ENCODE measurements at places on chromosomes 6 and 20.

DNA sequence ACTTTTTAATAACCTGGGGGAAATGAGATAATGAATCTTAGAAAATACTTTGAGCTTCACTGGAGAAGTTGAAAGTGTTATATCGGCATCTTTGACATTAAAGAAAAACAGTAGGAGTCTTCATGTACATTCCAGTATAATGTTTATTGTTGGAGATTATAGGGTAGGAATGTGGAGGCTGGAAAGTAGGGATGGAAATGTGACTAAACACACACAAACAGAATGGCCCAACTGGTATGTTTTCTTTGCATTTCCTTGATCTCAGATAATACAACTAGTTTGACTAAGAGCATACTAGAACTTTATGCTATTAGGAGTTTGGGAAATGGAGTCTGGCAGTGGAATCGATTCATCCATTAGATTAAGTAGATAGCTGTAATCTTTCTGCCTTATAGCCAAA, 10.1 kb upstream of the BAG2 start:
- DNase-seq: no peak

DNA sequence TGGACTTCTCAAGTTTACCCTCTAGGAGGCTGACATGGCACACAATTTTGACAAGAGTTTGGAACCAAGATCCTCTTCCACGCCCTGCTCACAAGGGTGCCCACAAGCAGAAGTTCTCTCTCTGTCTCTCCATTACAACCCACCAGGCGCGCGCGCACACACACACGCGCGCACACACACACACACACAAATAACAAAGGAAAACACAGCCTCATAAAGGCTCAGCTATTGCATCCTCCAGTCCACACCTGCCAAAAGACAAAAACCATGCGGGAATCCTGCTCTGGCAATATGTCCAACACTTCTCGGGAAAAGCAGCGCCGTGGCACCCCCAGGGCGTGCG, 870 bp downstream of the PAK5 start:
- DNase-seq: no peak

- DNase-seq: no peak
These were observed 122.9 kb upstream of the AFDN start for GRCh38 chr6:167703781-167704180.

DNA sequence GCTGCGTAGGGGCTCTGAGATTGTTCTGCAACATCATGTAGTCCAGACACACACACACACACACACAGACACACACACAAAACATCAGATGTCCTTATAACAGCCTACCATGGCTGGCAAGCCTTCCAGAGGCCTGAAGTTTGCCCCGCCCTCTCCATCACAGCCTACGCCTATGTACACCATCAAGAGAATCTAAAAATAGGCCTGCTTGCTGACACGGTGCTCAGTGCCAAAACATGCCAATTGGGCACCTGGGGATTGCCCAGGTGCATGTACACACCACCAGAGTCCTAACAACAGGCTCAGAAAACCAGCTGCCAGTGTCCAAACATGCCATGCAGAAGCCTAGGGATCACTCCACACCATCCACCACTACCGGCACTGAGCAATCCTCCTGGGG, 391.7 kb upstream of the SPTLC3 start:
- DNase-seq: no peak

DNA sequence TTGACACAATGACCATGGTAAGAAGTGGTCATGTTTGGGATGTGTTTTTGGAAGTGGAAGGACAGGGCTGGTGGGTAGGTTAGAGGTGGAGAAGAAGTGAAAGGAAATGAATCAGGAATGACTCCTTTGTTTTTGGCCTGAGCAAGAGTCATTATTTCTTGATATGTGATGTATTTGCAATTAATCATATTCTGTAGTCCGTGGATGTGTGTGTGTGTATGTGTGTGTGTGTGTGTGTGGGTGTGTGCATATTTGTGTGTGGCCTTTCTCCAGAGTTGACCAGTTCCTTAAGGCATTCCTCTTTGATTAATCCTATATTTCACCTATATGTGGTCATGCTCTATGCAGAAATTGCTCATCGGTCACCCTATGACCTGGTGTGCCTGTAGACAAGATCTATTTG, 130.7 kb downstream of the UTRN start:
- DNase-seq: no peak

GRCh38 chr6:113104951-113105350, 752.2 kb upstream of the MARCKS start:
- DNase-seq: no peak

GRCh38 chr6:146301764-146302163, 241.9 kb upstream of the RAB32 start:
- DNase-seq: no peak

- DNase-seq: no peak
These were observed 48.5 kb downstream of the FHL5 start for GRCh38 chr6:96611342-96611991.

GRCh38 chr20:23117738-23118137, 31.6 kb upstream of the CD93 start:
- no peak for DNase-seq

DNA sequence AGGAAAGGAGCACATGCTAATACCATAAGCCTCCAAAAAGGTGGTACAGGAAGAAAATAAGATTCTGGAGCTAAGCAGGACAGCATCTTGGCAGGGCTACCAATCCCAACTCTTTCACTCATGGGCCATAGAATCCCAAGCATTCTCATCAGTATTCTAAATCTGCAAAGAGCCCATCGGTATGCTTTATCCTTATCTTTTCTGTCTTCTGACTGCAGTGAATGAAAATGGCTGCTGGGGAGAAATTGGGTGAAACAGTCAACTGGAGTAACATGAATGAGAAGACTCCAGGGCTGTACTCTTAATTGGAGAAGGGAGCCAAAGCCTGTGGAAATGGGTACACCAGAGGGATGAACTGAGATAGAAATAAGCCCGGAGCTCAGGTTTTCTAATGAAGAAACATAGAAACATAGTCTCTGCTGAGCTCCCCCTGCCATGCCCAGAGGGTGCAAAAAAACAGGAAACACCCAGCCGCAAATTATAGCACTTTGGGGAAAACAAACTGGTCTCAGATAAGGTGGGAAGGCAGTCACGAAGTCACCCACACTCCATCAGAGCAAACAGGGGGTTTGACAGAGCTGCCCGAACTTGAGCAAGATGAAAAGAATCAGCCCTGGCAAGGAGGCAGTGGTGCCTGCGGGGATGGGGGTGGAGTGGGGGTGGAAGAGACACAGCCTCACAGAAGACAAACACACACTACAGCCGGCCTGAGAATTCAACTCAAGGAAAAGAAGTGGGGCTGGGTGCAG, 35.4 kb upstream of the E2F3 start:
- DNase-seq: peak; percentile 81

DNA sequence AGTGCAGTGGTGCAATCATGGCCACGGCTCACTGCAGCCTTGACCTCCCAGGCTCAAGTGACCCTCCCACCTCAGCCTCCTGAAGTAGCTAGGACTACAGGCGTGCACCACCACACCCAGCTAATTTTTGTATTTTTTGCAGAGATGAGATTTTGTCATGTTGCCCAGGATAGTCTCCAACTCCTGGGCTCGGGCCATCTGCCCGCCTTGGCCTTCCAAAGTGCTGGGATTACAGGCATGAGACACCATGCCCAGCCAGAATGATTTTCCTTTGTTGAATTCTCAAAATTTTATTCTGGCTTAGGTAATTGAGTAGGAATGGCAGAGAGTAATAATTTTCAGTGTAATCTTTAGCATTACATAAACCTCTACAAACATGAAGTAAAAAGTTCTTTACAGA, 37.1 kb downstream of the SLC16A10 start:
- DNase-seq: no peak

- DNase-seq: no peak
These were observed 11.3 kb downstream of the TXNDC5 start for GRCh38 chr6:7899101-7899888.

GRCh38 chr20:48945840-48946514, 24.5 kb downstream of the ARFGEF2 start:
- no peak for DNase-seq

- DNase-seq: no peak
These were observed 53.4 kb upstream of the RNF24 start for GRCh38 chr20:4068708-4069107.

DNA sequence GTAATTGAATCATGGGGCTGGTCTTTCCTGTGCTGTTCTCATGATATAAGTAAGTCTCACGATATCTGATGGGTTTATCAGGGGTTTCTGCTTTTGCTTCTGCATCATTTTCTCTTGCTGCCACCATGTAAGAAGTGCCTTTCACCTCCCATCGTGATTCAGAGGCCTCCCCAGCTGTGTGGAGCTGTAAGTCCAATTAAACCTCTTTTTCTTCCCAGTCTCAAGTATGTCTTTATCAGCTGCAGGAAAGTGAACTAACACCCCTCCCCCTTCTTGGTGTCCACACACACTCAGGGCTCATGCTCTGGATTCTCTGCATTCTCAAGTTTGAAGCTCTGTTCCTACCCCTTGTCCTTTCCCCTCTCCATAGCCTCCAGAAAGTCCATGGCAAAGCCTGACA, 107.1 kb downstream of the THBS2 start:
- DNase-seq: no peak

DNA sequence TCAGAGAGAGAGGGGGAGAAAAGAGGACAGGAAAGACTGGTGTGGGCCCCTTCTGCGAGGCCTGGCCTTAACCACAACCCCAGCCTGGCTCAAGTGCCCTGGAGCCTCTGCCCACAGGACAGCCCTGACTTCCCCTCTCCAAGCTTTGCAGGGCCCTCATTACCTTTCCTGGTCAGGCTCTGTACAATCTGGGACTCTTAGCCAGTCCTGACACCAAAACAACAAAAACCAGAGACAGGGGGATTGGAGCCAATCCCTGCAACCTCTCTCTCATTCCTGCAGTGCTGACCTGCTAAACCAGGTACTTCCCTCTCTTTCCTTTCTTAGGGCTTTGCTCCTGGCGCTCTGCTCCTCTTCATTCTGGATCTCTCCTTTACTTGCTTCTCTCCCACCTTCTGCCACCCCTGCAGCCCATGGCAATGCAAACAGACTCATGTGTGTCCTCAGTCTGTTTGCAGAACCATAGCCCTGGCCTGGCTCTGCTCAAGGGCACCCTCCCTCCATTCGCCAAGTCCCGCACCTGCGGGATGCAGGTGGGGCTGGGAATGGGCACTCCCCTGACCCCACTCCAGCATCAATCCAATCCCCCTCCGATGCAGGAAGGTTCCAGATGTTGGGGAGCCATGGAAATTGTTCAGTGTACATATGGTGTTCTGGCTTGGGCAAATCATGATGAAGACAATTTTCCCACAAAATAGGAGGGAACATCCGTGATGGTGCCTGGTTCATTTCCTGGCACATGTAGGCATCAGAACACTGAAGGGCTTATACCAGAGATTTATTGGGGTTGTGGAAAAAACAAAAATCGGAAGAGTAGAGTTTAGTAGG, 38.1 kb downstream of the RPP40 start:
- no peak for DNase-seq

- DNase-seq: no peak
These were observed 7.9 kb upstream of the SLC2A10 start for GRCh38 chr20:46701556-46701955.

DNA sequence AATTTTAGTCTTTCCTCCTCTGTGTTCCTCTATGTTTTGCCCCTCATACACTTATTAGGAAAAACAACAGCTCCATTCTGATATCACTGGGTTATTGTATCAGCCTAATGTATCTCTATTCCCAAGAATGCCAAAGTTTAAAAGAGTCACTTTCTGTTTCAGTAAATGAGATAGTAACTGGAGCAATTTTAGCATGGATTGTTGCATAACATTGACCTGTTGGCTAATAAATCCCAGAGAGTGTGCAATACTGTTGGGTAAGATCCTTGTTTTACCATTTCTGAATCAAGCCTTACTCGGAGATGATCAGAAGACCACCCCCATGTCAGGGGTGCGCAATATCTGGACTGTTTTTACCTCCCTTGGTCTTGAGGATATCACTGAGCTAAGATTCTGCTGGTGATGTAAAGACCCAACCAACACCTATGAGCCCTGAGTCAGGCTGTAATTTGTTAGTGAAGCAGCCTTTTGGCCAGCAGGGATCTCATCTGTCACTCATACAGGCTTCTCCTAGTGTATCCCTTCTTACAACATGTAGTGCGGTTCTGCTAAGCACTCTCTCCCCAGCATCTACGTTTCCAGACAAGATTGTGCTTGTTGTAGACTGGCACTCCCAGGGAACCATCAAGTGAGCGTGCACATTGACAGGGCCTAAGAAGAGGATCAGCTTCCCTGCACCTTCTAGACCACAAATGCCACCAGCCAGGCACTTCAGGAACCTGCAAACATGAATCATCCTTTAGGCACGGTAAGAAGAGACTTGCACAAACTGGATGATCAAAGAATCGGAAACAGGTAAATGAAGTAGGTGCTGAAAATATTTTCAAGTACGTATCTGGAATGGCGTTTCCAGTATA, 11.5 kb upstream of the IPCEF1 start:
- DNase-seq: no peak

DNA sequence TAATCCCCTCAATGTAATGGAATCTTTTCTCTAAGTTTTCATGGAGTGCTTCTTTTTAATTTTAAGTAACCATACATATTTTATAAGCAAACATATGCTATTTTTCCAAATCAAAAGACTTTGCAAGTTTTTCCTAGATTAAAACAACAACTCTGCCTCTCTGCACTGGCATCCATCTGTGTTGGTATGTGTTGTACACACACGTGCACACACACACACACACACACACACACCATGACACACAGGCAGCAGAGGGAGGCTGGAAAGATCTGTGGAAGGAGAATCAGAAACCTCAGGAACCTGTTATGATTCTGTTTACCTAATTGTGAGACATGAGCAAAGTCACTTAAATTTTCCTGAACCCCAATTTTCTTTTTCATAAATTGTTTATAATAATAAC, 295.0 kb upstream of the PRDM1 start:
- DNase-seq: no peak

DNA sequence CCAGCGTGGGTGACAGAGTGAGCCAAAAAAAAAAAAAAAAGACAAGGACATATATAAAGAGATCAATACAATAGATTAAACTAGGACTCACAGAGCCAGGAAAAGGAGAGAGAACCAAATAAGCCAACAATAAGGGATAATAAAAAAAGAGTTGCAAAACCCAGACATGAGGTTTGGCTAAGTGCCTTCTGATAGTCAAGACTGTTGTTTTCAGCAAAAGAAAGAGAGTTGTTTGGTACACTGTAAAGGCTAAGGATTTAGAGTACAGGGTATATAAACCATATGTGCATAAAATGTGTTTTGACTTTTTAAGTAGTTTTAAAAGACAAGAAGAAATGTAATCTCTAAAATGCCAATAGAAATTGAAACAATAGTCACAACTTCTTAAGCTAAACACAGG, 42.8 kb downstream of the RPF2 start:
- DNase-seq: no peak

DNA sequence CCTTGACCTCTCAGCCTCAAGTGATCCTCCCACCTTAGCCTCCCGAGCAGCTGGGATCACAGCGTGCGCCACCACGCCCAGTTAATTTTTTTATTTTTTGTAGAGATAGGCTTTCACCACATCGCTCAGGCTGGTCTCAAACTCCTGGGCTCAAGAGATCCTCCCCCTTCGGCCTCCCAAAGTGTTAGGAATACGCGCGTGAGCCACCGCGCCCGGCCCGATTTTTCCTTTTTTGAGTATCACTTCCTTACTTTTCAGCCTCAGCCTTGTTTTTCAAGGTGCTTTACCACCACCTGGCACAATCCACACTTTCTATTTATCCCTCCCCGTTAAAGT, 791 bp upstream of the STX11 start:
- no peak for DNase-seq

- no peak for DNase-seq
These were observed 287.4 kb downstream of the EYA4 start for GRCh38 chr6:133528566-133528965.

- DNase-seq: no peak
These were observed 277.1 kb downstream of the KHDC1L start for GRCh38 chr6:72948153-72948552.

- DNase-seq: no peak
These were observed 99.5 kb downstream of the FYN start for GRCh38 chr6:111773501-111774345.
